Fibroblast of skin of right quadriceps (primary cell): ENCODE measurements at places on chromosomes 16 and 17.

GRCh38 chr17:17800504-17801021 is 36.2 kb downstream of the SREBF1 start:
- no peak for DNase-seq

DNA sequence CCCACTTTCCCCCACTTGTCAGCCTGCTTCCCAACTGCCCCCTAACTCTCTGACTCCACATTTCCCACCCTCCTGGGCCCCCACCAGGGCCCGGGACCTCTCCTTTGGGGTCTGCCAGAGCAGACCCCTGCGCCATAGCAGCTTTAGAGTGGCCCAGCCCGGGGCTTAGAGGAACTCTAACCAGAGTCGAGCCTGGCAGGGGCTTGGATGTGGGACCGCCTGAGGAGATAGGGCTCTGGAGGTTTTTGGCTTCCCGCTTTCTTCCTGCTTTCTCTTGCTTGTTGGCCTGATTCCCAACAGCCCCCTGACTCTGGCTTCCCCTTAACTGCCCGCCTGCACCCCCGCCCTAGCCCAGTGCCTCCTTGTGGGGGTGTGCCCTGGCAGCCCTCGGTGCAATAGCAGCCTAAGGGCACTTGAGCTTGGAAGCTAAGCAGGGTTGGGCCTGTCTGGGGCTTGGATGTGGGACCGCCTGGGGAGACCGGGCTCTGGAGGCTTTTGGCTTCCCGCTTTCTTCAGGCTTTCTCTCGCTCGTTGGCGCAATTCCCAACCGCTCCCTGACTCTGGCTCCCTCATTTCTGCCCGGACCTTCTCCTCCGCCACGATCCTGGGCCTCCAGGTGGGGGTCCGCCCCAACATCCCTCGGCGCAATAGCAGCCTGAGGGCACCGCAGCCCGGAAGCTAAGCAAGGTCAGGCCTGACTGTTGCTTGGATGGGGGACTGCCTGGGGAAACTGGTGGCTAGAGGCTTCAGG is 2292.0 kb downstream of the TP53TG3F start:
- DNase-seq = no peak

- DNase-seq = no peak
These were observed 29.9 kb upstream of the WFIKKN2 start for GRCh38 chr17:50805486-50805885.

DNA sequence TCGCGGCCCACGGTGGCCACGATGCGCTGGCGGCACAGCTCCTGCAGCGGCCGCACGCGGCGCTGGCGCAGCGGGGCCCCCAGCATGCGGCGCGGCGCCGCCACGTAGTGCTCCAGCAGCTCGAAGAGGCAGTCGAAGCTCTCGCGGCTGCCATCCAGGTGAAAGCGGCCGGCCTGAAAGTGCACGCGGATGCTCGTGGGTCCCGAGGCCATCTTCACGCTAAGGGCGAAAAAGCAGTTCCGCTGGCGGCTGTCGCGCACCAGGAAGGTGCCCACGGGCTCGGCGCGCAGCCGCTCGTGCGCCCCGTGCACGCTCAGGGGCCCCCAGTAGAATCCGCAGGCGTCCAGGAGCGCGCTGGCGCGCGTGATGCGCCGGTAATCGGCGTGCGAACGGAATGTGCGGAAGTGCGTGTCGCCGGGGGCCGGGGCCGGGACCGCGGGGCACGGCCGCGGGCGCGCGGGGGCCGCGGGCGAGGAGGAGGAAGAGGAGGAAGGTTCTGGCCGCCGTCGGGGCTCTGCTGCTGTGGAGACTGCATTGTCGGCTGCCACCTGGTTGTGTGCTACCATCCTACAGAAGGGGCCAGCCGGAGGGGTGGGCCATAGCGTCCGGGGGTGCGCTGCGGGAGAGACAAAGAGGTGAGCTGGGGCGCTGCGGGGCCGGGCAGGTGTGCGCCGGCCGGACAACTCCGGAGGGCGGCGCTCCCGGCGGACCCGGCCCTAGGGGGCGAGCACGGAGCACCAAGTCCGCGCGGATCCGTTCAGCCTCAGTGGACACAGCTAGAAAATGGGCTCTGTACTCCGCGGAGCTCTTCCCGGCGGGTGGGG is 879 bp downstream of the SOCS1 start:
- peak; percentile 55 for DNase-seq

DNA sequence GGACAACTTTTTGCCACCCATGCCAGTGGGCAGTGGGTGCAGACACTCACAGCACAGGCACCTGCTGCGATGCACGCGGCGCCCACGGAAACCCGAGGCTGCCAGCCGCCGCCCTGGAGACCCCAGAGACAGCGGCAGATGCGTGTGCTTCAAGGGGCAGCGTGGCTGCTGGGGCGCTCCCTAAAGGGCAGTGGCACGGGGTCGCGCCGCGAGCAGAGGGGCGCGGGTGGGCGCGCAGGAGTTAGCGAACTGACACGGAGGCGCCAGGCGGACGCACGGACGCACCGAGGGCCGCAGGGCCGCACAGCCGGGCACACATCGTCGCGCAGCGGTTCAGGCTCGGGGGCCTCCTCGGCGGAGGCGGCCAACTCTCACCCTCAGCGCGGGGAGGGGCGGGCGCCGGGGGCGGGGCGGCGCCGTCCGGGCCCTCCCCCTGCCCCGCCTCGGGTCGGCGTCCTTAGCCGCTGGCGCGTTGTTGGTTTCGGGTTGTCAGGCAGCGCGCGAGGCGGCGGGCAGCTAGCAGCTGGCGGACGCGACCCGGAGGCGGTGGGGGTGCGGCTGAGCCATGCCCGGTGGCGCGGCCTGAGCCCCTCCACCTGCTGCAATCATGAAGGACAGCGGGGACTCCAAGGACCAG is at the start of gene KIF19:
Gene KIF19 (plus strand): TSS at position 484 of the 637 bp plus-strand sequence. CDS start 124 bp downstream, at position 608.
- no peak for DNase-seq

GRCh38 chr16:50560903-50561863 is 13.0 kb downstream of the NKD1 start:
- no peak for DNase-seq

- DNase-seq = no peak
These were observed 15.6 kb upstream of the BCAR1 start for GRCh38 chr16:75266738-75267630.

- DNase-seq = no peak
These were observed 189.7 kb downstream of the ZNF18 start for GRCh38 chr17:11807606-11808005.

DNA sequence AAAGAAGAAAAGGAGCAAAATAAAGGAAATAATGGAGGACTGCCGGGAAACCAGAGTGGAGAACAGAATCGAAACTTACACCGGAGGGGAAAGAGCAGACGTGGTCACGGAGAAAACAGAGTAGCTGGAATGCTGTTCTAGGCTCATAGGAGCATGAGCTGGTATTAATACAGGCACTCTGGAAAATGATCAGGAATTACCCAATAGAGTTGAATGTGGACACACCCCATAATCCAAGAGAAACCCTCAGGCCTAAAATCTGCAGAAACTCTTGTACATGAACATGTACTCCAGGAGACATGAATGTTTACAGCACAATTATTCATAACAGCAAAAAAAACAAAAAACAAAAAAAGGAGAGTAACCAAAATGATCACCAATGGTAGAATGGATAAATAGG is 77.7 kb downstream of the RPH3AL start:
- no peak for DNase-seq

DNA sequence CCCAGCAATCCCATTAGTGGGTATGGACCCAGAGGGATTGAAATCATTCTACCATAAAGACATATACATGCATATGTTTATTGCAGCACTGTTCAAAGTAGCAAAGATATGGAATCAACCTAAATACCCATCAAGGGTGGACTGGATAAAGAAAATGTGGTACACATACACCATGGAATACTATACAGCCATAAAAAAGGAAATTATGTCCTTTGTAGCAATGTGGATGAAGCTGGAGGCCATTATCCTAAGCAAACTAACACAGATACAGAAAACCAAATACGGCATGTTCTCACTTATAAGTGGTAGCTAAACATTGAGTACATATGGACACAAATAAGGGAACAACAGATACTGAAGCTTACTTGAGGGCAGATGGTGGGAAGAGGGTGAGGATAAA is 2.4 kb downstream of the KRTAP2-3 start:
- no peak for DNase-seq

GRCh38 chr17:66576473-66576872 is 258.4 kb upstream of the CACNG5 start:
- DNase-seq = no peak

DNA sequence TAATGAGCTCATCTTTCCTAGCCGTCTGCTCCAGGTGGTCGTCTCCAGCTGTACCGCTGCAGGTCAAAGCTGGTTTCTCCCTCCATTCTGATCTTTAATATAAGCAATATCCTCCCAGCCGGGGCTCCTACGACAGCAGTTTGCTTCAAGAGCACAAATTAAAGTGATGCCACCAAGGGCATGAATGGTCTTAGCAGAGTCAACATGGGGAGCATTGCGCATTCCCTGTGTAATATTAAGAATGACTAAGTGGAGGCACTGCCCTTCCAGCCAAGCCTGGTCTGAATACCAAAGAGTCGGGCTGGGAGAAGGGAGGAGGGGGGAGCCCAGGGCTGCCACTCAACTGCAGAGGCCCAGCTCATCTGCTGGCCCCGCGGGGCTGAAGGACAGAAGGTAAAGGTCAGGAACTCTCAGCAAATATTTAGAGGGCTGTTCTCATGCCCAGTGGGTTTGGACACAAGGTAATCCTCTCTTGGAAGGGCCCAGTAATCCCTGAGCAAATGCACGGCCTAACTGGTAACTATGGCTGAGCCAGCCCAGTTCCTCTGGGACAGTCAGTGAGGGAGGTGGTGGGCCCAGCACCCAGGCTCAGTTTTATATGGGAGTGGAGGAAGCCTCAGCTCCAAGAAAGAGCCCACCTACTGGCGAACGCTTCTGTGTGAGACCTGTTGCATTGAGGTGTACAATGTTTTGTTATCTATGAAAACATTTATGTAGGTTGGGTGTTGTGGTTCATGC is 121.2 kb downstream of the IRX3 start:
- no peak for DNase-seq

GRCh38 chr16:28478506-28479180 is 6.5 kb upstream of the NPIPB7 start:
- no peak for DNase-seq

DNA sequence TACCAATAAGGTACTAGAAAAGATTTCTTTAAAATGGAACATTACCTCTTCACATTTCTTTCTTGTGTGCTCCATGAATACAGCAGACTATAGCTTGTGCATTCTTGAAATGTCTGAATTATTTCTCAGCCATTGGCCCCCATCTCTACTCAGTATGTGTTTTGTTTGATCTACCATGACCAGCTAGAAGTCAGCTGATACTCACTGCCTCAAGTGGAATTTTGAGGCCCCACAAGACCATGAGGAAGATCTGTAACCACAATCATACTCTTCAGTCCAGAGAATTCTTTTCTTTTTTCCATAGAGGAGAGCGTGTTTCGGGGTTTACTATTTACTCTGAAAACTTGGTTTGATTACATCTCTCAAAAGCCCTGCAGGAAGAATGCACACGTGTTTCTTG is 319.1 kb downstream of the TOX3 start:
- no peak for DNase-seq

- no peak for DNase-seq
These were observed 968 bp downstream of the MRPL28 start for GRCh38 chr16:369275-369865.

- peak; percentile 20 for DNase-seq
These were observed 3.5 kb downstream of the LIMD2 start for GRCh38 chr17:63696381-63696961.

DNA sequence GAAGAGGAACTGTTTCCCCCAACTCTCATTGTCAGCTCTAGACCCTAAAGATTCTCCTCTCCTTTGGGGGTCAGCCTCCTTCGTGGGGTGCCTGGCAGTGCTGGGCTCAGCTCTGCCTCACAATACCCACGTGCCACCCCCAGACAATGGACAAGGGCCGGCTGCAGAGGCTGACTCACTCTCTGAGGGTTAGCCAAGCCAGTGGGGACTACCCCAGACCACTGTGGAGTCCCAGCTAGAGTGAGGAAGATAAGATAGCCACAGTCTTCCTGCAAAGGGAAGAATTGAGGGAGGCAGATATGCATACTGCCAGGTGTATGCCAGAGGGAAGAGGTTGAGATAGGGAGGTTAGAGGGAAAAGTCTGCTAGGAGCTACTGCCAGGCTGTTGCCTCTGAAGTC is 13.5 kb upstream of the MTMR4 start:
- DNase-seq = no peak

GRCh38 chr17:1060991-1061390 is 64.1 kb downstream of the TIMM22 start:
- DNase-seq = peak; percentile 82

DNA sequence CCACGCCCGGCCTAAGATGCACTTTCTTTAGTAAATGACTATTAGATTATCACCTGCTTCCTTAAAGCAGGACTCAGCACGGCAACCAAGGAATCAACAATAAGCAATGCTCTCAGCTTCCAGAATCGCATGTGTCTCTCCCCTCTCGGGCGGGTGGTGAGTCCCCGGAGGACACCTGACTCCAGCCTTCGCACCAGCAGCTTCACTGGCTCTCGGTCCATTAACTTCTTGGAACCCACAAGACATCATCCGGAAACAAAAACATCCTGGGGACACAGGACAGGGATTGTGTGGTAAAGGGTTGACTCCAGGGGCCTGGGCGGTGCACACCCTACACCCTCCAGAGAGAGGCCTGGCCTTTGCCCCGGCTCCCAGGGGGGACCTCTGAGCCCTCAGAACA is 22.7 kb downstream of the UTS2R start:
- DNase-seq = no peak

- peak; percentile 89 for DNase-seq
These were observed 24.2 kb downstream of the MYO18A start for GRCh38 chr17:29155966-29156338.

DNA sequence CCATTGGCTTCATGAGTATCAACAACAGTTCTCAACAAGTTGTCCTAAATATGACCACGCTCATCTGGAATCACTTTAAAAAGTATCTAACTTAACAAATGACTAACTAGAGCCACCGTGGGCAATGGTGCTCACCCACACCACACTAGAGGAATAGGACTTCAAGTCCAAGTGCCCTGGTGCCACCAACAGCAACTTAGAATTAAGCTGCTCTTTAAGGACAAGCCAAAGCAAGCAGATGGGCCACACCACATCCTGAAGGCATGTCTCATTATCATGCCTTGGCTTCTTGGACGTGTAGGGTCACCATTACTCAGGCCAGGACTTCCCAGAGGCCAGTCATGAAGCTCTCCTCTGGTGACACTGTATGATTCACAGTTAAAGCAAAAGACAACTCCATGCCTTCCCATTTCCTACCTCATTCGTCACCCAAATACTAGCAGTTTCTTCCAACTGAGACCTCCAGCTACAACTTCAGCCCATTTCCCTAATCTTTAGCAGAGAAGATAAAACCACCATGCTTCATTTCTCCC is 9.4 kb upstream of the SLC6A4 start:
- peak; percentile 13 for DNase-seq

GRCh38 chr17:28576758-28577465 is at the start of gene ALDOC:
TSS of gene ALDOC (minus strand) at chr17:28576895. CDS start at chr17:28575532, 1,363 bp downstream.
- peak; percentile 89 for DNase-seq
